ENCODE measurements at places on chromosomes 7 and 10. TPM values are rescaled to one million over a fixed set of nuclear protein-coding genes. Genes with fewer than 3 reads are reported as not detected.

Gene MBL2
- not detected for total RNA-seq

GRCh38 chr10:84341538-84341856, 13.1 kb downstream of the CCSER2 start:
- peak overlapping the region; percentile 70 for H3K27ac ChIP-seq
- DNase-seq, result no peak
- no peak overlapping the region for H3K4me3 ChIP-seq
- peaks cover 20% of the 10 kb centered on the region for H3K36me3 ChIP-seq

DNA sequence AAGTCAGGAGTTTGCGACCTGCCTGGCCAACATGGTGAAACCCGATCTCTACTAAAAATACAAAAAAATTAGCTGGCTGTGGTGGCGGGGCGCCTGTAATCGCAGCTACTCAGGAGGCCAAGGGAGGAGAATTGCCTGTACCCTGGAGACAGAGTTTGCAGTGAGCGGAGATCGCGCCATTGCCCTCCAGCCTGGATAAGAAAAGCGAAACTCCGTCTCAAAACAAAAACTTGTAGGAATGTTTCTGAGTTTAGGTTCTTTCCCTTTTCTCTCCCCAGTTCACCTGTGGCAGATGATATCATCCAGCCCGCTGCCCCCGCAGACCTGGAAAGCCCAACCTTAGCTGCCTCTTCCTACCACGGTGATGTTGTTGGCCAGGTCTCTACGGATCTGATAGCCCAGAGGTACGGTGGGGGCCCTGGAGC, 138.8 kb upstream of the BTBD16 start:
- DNase-seq, result no peak
- no peak overlapping the region for H3K4me3 ChIP-seq
- peaks cover 21% of the 10 kb centered on the region for H3K27me3 ChIP-seq
- H3K36me3 ChIP-seq, result no peaks in the 10 kb centered on the region

- H3K36me3 ChIP-seq, result no peaks in the 10 kb centered on the region
- DNase-seq, result no peak
- H3K27me3 ChIP-seq, result no peaks in the 10 kb centered on the region
Observed at GRCh38 chr7:126662856-126663255, 589.9 kb downstream of the GRM8 start.

DNA sequence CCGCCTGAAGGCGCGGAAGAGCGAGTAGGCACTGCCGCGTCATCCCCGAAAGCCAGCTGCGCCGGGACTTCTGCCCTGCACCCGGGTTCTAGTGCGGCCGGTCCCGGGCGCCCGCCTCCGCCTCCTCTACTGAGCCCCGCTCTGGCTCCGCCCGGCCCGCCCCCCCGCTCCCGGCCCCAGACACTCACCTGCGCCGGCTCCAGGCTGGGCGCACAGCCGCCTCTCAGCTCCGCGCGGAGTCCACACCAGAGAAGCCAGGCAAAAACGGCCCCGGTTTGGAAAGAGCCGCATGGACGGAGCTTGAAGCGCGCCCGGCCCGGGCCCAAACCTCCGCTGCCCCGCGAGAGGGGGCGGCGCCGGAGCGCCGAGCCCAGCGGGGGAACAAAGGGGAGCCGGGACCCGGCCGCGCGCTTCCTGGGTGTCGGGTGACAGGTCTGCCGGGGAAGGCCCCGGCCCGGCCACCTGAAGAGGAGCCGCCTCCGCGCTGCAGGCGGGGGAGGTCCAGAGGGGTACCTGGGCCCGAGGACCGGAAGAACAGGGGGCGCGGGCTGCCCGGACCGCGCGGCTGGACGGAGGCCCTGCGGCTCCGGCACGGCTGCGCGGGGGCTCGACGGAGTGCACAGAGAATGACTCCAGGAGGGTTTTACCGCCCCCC, 168.2 kb downstream of the NRF1 start:
- peak; percentile 57 for DNase-seq
- H3K4me3 ChIP-seq, result peak overlapping the region; percentile 10
